ENCODE measurements at places on chromosomes 16 and 17. TPM values are rescaled to one million over a fixed set of nuclear protein-coding genes. Genes with fewer than 3 reads are reported as not detected.

HOXB5 gene
- not detected for polyA plus RNA-seq

TP53TG3B gene
- not detected for polyA plus RNA-seq

SLC35G6 gene
- not detected for polyA plus RNA-seq

KIF1C gene
- 3.0 TPM for polyA plus RNA-seq

MAP2K4 gene
- polyA plus RNA-seq: 27.3 TPM

NEUROD2 gene
- not detected for polyA plus RNA-seq

GRCh38 chr16:17831330-17831729, 360.6 kb upstream of the XYLT1 start:
- DNase-seq: no peak

GRCh38 chr17:76834870-76835269, 33.3 kb upstream of the MGAT5B start:
- no peak for DNase-seq

DNA sequence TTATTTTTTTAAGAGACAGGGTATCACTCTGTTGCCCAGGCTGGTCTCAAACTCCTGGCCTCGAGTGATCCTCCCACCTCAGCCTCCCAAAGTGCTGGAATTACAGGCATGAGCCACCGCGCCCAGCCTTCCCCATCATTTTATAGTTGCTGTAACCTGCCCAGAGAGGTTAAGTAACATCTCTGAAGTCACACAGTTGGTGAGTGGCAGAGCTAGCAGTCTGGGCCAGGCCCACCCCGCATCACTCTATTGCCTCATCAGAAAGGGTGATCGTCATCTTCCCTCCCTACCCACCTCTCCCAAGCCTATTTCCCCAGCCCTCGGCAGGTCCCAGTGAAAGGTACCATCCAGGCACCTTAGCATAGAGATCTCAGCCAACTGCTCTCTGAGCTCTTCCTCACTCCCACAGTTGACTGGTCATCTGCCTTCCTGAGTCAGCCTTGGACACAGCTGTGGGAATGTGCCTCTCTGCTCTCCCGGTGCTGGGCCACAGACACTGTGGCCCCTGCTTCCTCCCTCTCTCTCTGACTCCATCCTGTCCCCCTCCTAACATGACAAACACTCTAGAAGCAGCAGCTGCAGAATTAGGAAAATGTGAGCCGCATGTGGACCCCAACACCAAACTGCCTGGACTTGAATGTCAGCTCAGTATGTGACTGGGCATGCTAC, 57.1 kb downstream of the SCNN1B start:
- no peak for DNase-seq

DNA sequence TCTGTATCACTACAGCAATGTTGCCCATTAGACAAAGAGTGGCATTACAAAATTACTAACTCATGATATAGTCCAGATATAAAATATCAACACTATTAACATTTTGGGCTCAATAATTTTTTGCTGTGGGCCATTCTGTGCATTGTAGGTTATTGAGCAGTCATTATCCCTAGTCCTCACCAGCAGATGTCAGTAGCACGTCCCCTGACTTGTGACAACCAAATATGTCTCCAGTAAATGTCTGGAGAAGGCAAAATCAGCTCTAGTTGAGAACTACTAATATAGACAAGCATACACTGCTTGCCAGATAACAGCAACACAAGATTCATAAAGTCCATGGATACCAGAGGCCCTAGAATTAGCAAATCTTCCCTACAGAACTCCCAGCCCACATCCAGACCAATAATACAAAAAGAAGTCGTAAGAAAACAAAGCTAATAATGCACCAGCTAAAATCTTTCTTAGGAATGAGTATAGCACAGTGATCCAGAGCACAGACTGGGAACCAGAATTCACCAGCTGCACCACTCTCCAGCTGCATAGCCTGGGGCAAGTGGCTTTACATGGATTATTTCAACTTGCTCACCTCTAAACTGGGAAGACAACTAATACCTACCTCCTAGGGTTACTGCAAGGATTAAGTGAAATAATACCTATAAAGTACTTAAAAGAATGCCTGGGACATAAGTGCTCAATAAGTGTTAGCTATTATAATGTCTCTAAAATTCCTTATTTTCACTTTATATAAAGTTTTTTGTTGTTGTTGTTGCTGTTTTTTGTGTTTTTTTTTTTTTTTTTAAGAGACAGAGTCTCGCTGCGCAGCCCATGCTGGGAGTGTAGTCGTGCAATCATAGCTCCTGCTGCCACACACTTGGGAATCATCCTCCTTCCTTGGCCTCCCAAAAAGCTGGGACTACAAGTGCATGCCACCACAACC, 23.7 kb downstream of the HELZ start:
- no peak for DNase-seq

- DNase-seq: peak; percentile 32
Measured at GRCh38 chr17:49557312-49558024, 18.2 kb upstream of the NXPH3 start.

DNA sequence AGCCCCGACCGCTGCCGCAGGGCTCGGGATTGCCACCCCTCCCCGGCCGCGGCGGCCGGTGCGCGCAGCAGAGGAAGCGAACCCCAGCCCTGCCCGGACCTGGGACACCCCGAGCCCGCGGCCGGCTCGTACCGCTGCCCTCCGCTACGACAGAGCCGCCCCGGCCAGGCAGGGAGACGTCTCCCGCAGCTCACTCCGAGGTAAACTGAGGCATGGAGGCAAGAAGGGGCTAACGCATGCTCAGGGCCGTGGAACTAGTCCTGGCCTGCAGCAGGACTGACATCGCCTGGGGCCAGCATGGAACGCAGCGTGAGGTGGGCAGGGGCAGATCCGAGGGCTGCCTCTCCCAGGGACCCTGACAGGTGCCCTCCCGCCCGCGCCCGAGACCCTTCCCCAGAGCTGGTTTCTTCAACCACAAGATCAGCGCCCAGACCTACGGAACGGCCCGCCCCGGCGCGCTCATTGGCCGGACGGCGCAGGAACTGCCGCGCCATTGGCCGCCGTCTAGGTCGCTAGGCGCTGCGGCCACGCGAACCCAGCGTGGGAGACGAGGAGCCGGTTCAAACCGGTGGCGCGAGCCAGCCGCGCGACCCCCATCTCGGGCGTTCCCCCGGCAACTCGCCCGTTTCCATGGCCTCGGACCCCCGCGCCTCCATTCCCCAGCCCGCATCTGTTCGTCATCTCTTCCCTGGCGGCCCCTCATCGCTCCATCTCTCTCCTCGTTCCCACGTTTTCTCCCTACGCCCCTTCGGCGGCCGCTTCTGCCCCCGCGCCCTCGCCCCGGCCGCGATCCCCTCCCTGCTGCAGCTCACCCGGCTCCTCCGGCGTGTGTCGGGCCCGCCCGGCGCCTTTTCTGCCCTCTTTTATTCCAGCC, at the start of gene SLC43A2:
Gene SLC43A2 (minus strand): TSS at position 853 of the 874 bp plus-strand sequence. CDS start 960 bp downstream, outside the sequence.
- DNase-seq: peak; percentile 79

DNA sequence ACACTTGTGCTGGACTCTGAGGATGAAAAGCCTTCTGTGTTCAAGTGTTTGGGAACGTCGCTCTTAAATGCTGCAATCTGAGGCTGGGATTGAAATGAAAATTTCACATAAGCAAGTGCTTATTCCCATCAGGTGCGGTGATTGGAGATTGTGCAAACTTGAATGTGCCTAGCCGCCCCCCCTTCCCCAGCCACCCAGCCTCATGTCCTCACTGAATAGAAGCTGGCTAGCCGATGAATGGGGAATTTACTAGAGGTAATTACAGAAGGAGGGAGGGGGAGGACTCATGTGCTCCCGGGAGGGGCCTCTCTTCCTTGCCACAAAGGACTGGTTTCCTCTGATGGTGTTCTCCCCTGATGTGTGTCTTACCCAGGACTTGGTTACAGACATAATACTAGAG, 544.8 kb upstream of the EEF2KMT start:
- no peak for DNase-seq

DNA sequence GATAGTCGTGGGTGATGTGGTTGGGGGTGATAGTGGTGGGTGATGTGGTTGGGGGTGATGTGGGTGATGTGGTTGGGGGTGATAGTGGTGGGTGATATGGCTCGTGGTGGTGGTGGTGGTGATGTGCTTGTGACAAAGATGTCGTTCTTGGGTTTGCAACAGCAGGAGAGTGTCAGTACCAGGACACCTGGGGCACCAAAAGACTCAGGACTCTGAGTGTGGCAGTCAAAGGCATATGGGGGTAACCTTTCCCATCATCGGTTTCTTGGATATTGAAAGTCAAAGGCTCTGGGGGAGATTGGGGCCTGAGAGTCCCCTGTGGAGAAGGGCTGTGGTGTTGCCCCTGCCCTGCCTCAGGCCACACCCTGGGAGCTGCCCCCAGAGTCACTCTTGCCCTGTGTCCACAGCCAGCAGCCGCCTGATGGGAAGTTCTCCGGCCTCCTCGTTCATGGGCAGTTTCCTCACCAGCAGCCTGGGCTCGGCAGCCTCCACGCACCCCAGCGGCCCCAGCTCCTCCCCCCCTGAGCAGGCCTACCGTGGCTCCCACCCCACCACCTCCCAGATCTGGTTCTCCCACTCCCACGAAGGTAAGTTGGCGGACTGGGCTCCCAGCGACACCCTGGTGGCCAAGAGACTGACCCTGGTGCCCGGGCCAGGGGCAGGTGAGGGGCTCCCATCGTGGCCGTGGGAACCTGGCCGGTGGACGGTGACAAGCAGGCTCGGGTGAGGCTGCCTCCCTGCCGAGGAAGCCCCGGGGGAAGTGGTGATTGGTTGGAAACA, 31.3 kb downstream of the BAHCC1 start:
- DNase-seq: no peak

DNA sequence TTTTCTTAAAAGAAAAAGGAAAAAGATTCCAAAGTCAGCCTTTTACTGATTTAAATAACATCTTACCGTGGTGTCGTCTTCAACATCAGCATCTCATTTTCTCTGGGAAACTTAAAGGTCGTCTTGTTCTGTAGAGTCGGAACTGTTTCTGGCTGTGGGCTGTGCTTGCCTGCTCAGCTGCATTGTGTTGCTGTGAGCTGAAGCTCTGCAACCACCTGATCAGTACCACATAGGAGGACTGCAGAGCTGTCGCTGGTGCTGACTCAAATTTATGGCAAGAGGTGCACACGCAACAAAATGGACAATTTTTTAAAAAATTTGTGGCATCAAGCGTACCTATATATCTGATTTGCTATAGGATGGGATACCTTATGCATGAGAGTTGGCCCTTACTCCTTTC, at the start of gene OMG:
Gene OMG (minus strand): TSS at position 150 of the 400 bp plus-strand sequence. CDS start 908 bp downstream, outside the sequence.
- no peak for DNase-seq

DNA sequence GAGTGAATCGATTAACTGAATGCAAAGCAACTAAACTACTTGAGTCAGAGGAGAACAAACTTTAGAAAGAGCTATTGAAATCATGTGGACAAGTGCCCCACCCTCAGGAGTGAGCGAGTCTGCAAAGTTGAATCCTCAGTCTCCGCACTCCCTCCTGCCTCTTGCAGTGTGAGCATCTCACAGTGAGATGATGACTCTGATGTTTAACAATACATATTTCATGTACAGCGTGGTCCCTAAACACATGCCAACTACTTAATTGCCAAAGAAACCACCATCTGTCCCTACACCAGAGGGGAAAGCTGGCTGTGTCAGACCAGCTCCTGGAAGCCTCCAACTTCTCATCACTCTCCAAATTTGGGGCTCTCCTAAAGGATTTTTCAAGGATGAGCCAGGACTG, 31.2 kb downstream of the PIMREG start:
- no peak for DNase-seq

GRCh38 chr17:1762233-1762900, 507 bp downstream of the SERPINF1 start:
- no peak for DNase-seq

- no peak for DNase-seq
Measured at GRCh38 chr16:57526498-57526897, 9.9 kb downstream of the CCDC102A start.

GRCh38 chr17:31835984-31836383, 23.1 kb downstream of the COPRS start:
- no peak for DNase-seq

DNA sequence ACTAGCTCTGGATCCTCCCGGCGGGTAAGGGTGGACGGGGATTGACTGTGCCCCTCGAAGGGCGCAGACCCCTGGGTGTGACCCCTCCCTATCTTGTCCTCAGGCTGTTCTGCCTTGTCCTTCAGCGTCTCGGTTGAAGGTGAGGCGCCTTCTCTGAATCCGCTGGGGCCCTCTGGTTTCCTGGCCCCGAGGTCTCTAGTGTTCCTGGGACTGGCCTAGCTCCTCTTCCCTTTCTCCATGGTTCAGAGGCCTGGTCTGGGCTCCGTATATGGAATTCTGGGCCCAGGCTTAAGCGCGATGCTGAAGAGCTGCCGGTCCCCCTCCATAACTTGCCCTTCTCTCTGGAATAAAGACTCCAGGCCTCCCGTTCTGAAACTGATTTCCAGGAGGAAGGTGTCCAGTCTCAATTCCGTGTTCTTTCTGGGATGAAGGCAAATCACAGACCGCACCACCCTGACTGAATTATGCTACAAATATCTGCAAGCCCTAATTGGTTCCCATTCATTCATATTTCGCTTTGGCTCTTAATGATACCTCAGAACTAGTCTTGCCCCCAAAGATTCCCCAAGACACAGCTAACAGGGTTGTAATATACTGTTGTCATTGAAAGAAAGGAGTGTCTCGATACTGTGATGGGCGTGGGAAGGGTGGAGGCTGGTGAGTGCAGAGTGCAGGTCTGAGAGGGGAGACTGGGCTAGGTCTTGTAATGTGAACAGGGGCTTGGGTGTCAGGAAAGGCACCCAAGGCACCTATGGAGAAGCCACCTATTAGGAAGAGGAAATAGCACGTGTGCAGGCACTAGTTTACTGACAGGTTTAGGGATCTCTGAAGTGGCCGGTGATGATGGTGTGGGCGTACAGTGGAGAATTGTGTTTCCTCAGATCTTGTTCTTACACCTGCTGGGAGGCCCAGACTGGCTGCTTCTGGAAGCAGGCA, 851 bp downstream of the EDC4 start:
- no peak for DNase-seq

GRCh38 chr16:4675864-4676786, 17.2 kb upstream of the NUDT16L1 start:
- DNase-seq: peak; percentile 80

- no peak for DNase-seq
Measured at GRCh38 chr17:74126179-74126900, 77.1 kb upstream of the RPL38 start.

GRCh38 chr16:89473136-89473712, 17.1 kb downstream of the ANKRD11 start:
- DNase-seq: no peak

DNA sequence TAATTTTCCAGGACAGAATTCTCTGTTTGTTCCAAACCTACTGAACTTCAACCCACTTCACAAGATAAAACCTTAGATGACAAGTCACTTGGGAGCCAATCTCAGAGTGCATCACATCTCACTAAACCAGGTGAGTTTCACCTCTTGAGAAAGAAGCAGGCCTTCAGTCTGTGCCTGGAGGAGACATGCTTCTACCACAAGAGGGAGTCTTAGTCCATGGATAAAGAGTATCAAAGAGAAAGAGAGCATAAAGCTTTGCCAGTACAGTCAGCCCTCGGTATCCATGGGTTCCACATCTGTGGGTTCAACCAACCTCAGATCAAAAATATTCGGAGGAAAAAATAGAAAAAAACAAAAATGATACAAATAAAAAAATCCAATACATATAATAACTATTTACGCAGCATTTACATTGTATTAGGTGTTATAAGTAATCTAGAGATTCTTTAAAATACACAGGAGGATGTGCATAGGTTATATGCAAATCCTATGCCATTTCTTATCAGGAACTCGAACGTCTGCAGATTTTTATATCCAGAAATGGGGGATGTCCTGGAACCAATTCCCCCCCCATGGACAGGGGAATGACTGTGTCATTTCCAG, 37.7 kb downstream of the DUSP14 start:
- peak; percentile 40 for DNase-seq
